ENCODE measurements at places on chromosomes 2 and 18.

DNA sequence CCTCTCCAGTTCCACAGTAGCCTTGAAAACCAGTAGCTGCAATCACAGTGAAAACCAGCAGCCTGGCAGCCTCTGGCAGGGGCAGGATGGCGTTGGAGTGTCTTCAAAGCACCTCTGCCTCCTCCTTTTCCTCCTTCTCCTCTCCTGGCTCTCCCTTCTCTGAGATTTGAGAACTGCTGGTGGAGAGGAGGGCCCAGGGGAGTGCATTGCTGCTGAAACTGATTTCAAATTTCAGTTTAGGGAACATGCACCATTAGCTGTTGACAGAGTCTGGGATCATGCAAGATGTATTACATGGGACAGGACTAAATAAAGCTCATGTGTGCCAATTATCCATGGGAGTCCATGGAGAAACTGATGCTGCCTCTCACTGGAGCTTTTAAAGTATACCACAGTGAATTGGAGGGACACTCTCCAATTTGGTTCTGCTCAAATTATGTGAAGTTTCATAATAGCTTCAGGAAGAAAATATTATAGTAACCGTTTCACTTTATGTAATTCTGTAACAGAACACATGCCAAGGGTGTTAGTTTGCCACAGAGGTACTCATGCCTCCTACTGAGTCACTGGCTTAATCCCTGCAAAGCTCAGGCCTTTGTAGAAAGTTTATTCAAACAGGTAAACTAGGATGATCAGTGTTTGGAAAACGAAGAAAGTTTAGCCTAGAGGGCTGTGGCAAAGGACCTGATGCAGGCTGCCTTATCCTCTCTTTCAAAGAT is 146.1 kb downstream of the PRPF40A start:
- no peak for DNase-seq

DNA sequence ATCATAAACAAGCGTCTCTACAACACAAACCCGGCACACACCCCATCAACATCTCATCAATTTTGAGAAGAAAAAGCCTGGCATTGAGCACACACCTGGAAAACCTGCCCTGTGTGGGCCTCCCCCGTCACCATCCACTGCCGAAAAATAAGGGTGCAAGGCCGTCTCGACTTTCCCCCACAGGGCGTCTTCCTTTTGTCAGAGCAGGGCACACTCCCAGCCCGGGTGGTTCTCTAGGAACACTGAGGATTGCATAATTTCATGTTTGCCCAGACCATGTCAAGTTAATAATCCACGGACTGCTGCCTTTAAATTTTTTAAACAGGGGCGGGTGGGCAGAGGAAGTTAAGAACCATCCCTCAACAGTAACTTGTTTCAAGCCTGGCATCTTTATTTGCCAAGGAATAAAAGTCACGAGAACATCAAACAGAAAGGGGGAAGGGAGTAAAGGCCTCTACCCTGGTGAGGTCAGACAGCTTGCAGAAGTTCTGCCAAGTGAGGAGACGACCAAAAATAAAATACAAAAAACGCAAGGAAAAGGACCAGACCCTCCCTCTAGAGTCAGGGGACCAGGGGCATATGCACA is 2.1 kb downstream of the TFCP2L1 start:
- peak; percentile 44 for DNase-seq

DNA sequence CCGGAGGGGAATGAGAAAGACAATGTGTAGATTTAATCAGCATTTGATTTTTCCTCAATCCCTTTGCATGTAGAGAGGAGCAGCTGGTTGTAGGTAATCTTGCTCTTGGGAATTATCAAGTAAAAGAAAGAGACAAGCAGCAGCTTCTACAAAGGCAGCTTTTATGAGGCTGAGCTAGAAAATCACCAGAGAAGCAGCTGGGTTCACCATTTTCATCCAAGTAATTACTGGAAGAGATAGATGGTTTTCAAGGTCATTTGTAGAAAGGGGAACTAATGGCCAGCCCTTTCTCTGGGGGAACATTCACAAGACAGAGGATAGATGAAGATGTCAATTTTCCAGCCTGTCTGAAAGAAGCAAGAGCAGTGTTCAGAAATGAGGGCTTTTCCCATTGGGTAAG is 113.0 kb downstream of the RND3 start:
- no peak for DNase-seq

GRCh38 chr2:52074130-52074719 is 1042.3 kb upstream of the NRXN1 start:
- no peak for DNase-seq

DNA sequence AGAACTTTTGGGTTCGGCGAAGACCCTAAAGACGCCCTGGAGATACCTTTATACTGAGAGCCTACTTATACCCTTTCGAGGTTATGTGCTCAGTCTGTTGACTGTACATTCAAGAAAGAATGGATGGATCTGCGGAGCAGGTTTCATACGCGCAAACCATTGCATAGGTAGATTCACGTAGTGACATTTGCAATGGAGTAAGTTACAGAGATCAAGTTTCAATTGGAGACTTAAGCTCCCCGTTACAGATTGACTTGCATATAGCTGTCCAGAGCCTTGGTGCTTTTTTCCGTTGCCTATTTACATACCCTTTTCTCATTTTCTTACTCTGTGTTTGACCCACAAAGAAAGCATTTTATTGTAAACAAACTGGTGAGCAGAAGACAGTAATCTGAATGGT is 923 bp downstream of the PSMD1 start:
- no peak for DNase-seq

- no peak for DNase-seq
Measured at GRCh38 chr2:230666446-230666845, 46.2 kb upstream of the CAB39 start.

DNA sequence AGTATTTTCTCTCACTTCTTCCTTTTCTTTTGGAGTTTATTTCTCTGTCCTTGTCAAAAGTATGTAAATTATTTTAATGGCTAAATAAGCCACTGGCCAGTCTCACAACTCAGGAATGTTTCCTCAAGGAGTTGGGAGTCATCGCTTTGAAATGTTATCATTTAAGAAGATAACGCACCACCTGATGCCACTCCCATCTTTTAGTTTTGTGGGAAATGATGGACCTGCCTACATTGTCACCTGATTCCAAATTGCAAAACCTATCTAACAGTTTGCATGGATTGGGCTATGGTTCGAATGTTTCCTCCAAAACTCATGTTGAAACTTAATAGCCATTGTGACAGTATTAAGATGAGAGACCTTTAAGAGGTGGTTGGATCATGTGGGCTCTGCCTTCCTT is 32.4 kb upstream of the PPM1B start:
- DNase-seq: no peak

DNA sequence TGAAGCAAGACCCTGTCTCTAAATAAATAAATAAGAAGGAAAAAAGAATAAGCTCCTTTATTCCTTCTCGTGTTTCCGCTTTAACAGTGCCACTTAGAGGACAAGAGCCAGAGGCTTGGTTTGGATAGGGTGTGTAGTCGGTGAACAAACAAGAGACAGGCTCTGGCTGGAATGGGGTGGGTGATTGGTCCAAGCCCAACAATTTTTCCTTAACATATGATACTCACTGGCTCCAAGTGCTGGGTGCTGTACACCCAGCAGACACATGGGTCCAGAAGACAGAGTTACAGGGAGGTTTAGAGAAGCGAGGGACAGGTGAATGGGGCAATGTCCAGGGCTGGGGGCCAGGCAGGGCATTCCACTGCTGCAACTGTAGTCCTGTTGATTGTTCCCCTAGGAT is 77.8 kb downstream of the NCAPH start:
- DNase-seq: no peak

DNA sequence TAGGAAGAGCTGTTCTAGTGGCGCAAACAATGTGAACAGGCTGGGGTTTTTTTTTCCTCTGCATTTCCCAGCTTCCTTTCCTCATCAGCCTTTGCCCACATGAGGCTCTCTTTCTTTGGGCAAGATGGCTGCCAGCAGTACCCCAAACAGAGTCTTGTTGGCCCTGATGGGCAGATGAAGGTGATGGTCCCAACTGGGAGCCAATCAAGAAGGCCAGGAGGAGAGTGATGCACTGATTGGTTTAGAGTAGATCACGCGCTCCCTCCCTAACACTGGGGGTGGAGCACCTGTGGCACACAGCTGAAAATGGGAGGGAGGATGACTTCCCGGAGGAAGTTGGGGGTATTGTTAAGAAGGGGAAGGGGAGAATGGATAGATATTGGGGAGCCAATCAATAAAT is 96.3 kb upstream of the FZD7 start:
- DNase-seq: no peak

- DNase-seq: no peak
Measured at GRCh38 chr2:123614596-123614995, 410.5 kb upstream of the CNTNAP5 start.

DNA sequence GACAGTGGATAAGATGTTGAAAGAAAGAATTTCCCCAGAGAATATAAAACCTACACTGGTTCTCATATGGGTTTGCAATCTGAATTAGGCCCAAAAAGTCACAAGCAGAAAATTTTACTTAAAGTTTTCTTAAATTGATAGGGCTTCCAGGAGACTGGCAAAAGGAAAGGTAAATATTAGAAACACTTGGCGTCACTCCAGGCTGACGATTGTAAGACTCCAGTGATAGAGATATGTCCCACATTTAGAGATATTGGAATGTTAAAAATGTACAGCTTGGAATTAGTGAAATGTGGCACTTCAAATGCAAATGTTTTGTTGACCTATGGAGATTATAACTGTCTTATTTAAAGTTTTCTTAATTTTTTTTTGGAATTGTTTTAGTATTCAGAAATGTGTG is 14.0 kb downstream of the YIPF4 start:
- DNase-seq: no peak

GRCh38 chr2:164932377-164932776 is 22.9 kb downstream of the SLC38A11 start:
- DNase-seq: no peak

DNA sequence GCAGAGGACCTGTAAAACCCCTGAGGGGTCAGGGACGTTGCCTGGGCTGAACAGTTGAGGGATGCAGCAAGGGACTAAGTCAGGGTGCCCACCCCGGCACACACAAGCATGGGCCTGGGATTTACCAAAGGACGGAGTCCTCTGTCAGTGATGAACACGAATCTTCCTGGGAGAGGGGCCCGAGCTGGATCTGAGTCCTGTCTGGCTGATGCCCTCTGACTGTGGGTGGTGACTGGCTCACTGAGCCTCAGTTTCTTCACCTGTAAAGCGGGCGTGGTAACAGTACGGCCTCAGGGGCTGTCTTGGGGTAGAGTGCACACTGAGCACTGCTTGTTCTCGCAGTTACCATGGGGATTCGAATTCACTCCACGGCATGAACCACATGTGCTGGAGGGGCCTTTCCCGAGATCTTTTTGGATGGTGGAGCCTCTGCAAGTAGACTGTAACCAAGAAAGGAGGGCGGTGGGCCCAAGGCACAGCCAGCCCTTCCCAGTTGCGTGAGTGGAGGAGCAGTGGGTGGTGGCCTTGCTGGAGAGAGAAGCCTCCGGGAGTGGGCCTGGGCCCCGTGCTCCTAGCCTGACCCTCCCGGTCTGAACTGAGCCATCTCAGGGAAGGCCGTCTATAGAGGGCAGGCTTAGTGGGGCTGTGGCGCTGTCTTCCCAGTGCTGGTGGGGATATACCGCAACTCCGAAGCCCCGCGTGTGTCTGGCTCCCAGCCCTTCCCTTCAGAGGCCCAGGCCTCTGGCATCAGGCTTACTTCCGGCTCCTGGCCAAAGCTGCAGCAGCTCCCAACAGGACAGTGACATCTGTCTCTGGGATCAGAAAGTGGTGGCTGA is 130.8 kb upstream of the HS6ST1 start:
- DNase-seq: no peak

- no peak for DNase-seq
Measured at GRCh38 chr2:190446193-190446592, 38.0 kb downstream of the MFSD6 start.

DNA sequence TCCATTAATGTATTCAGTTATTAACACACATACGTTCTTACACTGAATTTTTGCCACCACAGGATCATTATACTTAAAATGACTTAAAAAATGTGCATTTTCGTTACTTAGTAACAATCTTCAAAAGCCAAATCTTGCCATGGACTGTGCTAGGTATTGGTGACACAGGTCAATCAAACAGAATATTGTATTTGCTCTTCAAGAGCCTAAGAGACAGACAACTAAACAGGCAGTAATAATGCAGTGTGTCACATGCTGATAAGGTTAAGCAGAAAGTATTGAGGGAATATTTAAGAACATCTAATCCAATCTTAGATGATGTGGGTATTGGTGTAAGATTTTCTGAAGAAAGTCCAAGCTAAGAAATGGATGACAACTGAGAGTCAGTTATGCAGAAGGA is 56.9 kb downstream of the FBXO11 start:
- DNase-seq: no peak

- no peak for DNase-seq
Measured at GRCh38 chr2:241359481-241360045, 3.5 kb downstream of the FARP2 start.

GRCh38 chr2:134246154-134246874 is 7.6 kb upstream of the MGAT5 start:
- DNase-seq: no peak

- DNase-seq: no peak
Measured at GRCh38 chr18:9609190-9609589, 5.2 kb downstream of the PPP4R1 start.

DNA sequence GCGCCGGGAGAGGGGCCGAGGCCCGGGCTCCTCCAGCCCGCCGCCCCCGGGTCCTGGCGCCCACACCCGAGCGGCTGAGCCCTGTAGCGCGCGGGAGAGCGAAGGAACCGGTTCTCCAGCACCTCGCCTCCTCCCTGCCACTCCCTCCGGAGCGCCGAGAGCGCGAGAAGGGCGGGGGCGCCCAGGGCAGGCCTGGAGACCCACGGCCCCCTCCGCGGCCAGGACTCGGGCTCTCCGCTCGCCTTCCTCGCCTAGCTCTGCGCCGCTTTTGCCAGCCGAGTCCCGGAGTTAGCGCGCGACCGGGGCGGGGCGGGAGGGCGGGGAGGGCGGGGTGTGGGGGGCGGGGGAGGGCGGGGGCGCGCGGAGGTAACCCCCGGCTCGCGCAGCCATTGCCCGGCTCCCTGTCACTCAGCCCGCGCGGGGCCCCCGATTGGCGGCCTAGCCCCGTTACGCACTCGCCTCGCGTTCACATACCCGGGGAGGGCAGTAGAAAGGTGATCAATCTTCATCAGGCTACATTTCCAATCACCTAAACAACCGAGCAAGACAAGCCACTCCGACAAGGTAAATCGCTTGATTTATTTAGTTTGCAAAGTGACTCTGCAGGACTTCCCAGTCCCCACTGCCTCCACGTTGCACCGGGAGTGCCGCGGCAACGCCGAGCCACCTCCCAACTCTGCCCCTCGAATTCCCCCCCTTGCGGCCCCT is at the start of gene OTX1:
Gene OTX1 (plus strand): TSS at position 497 of the 708 bp plus-strand sequence. CDS start 2,161 bp downstream, outside the sequence.
- DNase-seq: peak; percentile 22
